ENCODE measurements at places on chromosomes 2 and 18. TPM values are rescaled to one million over a fixed set of nuclear protein-coding genes. Genes with fewer than 3 reads are reported as not detected.

- no peak for DNase-seq
- no peak overlapping the region for H3K4me3 ChIP-seq
- no peak overlapping the region for H3K27ac ChIP-seq
- H3K4me1 ChIP-seq: no peaks in the 10 kb centered on the region
- no peaks in the 10 kb centered on the region for H3K36me3 ChIP-seq
These were observed 135.8 kb downstream of the METTL8 start for GRCh38 chr2:171297956-171298355.

DNA sequence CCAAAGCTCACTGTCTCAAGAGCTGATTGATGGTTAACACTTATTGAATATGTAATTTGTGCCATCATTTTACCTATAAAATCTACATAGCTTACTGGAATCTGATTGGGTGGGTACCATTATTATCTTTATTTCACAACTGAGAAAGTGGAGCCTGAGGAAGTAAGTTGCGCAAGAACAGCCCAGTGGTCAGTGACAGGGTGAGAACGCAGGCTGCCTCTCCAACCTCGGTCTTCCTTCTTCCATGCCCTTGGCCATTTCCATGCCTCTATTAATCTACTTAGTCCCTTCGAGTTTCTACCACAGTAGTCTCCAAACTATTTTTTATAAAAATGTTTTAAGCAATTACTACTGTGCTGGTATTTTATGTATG lies 390.9 kb upstream of the VWC2L start:
- H3K4me1 ChIP-seq: no peaks in the 10 kb centered on the region
- H3K27me3 ChIP-seq: no peaks in the 10 kb centered on the region
- H3K36me3 ChIP-seq: no peaks in the 10 kb centered on the region
- DNase-seq: no peak
- no peak overlapping the region for H3K4me3 ChIP-seq

- no peak for DNase-seq
- H3K27ac ChIP-seq: no peak overlapping the region
- no peak overlapping the region for H3K4me3 ChIP-seq
These were observed 43.7 kb downstream of the MEX3C start for GRCh38 chr18:51153659-51154371.

ELOA2 gene
- not detected for total RNA-seq

APCDD1 gene
- 17.7 TPM for total RNA-seq
